NT2/D1 (cell line): ENCODE measurements at places on chromosomes 4 and X.

- no peak for DNase-seq
Observed at GRCh38 chr4:76923619-76924357, 25.8 kb upstream of the SEPTIN11 start.

DNA sequence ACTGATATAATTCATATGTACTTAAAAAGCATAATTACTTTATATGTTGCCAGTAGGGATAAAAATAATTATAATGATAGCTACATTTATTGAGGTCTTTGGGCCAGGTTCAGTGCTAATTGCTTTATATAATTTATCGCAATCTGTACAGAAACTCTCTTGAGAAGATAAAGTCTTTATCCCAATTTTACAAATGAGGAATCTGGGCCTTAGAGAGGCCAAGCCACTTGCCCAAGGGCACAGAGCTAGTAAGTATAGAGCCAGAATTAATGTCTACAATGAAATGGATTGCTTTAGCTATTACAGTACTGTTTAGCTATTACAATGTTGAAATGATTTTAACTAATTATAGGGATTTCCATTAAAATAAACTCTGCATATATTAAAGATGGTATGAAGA, 30.6 kb upstream of the TBC1D1 start:
- DNase-seq, result no peak

- no peak for DNase-seq
Observed at GRCh38 chr4:69058410-69059059, 37.7 kb upstream of the UGT2B7 start.

DNA sequence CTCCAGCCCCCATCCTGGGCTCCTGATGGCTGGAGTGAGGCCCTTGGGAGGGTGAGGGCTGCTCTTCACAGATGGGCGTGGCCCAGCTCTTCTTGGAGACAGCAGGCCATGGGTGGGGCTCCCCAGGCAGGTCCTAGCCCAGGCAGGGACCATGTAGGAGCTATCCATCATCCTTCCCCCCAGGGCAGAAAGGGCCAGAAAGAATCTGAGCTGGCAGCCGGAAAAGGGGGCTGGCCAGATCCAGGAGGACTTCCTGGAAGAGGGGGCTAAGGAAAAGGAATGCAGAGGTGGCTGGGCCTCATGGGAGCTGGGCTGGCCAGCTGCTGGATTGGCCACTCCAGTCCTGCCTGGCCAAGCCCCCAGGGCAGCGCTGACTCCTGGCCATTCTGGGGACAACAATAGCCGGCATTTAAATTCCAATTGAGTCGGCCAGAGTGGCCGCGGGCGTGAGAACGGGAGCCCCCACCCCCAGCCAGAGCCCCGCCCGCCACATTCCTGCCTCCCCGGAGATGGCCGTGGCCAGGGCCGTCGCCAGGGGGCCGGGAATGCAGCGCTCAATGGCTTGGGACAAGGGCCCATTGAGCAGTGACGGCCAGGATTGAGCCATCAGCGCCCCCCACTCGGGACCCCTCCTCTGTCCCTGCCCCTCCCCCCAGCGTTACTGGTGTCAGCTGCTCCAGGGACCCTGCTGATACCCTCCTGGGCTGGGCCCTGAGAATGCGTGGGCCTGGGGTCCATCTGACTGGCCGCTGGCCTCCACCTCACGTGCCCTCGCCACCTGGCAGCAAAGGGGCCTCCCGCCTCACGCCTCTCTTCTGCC, 15.1 kb upstream of the FGFR3 start:
- DNase-seq, result peak; percentile 96

DNA sequence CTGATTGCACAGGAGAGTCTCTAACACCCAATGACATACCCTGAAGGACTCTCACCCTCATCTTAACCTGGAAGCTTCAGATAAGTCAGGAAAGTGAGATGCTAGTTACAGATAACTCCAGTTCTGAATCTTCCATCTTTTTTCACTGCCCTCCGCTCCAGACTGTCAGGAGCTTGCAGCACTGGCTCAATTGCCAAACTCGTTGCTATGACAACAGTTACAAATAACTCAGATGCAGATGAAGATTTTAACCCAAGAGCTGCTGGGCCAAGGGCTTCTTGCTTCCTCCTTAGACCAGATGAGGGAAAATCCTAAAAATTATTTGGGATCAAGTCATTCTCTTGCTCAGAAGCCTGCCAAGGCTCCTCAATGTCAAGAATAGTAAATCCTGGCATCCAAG, 109.1 kb upstream of the HUWE1 start:
- peak; percentile 20 for DNase-seq

- DNase-seq, result no peak
Observed at GRCh38 chr4:54440394-54441136, 211.5 kb downstream of the PDGFRA start.

DNA sequence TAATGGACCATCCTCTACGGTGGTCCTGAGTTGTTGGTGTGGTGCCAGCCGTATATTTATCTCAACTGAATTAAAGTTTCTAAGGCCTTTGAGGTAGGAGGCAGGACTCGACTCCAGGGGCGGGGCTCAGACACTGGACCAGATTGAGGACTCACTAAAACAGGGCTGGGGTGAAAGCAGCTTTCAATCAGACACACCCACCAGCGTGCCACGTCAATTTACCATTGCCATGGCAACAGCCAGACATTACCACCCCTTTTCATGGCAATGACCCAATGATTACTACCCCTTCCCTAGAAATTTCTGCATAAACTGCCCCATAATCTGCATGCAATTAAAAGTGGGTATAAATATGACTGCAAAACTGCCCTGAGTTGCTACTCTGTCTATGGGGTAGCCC, 6.7 kb upstream of the TLR1 start:
- no peak for DNase-seq

DNA sequence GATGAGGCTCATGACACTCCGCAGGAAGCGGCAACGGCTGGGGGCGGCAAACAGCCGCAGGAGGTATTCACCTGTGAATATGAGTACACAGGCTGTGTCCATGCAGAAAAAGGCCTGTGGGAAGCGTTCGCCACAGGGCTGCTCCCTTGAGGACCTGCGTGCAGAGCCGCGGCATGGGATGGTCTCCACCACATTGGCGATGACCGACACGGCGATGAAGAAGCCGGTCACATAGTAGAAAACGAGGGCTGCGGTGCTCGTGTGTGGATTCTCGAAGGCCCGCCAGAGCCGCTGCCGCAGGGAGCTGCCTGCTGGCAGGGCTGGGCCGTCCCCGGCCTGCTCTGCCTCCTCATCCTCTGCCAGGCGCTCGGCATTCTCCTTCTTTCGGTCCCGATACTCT, 2.2 kb downstream of the KCND1 start:
- DNase-seq, result no peak

- DNase-seq, result no peak
Observed at GRCh38 chrX:42119076-42119475, 195.7 kb upstream of the CASK start.

GRCh38 chrX:132119821-132120515, 7.9 kb downstream of the FRMD7 start:
- DNase-seq, result no peak

DNA sequence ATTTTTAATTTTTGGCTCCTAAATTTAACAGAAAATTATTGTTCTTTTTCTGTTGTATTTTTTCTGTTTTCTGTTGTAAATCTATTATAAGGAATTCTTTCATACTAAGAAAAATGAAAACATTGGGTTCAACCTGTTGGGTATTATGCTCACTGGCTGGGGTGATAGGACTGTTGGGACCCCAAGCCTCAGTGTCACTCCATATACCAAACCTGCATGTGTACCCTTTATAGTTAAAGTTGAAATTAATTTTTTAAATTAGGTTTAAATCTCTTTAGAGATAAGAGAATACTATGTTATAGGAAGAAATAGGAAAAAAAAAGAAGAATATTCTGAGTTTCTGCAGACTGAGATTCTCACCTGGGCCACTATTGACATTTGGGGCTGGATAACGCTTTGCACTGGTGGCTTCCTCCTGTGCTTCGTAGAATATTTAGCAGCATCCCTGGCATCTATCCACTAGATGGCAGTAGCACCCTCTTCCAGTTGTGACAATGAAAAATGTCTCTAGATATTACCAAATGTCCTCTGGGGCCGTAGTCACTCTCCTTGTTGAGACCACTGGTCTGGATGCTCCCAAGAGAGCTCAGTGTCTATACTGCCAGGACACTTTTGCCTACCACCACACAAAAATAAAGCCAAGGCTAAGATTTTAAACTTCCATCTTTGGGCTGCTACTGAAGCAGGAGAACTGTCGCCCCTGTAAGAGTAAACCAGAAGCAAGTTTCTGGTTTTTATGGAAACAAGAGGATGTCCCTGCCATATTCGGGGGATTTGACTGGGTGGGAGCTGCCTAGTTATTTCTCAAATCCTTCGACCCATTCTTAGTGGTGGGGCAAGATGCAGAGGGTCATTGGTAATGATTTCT, 22.4 kb upstream of the CLTRN start:
- DNase-seq, result no peak

DNA sequence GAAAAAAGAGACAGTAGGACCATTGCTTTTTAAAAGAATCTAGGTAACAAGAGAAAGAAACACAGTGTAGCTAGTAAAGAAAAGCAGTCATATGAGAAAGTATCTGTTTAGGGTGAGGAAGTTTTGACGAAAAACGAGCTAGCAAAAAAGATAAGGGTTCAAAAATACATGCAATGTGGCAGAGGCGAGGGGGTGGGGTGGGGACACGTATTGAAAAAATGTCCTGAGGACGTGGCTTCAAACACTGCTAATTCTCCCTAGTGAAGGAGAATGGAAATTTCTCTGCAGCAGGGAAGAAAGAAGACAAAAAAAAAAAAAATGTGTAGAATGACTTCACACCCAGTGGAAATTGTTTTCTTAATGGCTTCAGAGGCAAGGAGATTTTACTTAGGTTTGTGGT, 856.4 kb upstream of the INTU start:
- no peak for DNase-seq

DNA sequence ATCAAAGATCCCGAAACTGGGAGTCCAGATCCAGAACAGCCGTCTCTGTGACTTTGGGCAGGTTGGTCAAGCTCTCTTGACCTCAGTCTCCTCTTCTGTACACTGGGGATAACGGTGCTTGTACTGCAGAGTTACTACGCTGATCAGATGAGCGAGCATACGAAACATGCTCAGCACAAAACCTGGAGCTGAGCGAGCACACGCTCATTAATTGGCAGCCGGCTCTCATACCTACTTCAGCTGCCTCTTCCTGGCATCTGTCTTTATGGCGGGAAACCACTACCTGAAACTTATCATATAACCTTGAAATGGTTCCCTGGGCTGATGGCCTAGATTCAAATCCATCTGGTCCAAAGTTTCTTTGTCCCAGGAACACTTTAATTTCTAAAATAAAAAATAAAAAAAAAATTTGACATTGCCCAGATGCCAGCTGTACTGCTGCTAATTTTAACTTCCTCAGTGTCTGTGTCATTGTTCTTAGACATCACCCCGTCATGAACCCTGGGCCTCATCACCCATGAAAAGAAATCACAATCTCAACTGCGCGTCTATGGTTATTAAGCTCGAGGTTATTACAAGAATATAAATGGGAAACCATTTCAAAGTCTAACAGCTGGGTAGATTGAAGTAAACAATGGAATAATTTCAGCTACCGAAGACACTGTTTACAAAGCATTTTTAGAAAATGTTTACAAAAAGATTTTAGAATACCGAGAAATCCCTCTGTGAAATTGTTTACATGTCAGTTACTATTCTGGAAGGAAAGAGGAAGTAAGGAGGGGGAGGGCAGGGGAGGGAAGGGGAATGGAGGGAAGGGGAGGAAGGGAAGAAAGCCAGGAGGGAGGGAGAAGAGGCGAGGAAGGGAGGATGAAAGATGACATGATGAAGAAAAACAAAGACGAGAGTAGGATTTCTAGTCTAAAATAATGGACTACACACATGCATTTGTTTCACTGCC, 49.0 kb downstream of the CRMP1 start:
- no peak for DNase-seq

DNA sequence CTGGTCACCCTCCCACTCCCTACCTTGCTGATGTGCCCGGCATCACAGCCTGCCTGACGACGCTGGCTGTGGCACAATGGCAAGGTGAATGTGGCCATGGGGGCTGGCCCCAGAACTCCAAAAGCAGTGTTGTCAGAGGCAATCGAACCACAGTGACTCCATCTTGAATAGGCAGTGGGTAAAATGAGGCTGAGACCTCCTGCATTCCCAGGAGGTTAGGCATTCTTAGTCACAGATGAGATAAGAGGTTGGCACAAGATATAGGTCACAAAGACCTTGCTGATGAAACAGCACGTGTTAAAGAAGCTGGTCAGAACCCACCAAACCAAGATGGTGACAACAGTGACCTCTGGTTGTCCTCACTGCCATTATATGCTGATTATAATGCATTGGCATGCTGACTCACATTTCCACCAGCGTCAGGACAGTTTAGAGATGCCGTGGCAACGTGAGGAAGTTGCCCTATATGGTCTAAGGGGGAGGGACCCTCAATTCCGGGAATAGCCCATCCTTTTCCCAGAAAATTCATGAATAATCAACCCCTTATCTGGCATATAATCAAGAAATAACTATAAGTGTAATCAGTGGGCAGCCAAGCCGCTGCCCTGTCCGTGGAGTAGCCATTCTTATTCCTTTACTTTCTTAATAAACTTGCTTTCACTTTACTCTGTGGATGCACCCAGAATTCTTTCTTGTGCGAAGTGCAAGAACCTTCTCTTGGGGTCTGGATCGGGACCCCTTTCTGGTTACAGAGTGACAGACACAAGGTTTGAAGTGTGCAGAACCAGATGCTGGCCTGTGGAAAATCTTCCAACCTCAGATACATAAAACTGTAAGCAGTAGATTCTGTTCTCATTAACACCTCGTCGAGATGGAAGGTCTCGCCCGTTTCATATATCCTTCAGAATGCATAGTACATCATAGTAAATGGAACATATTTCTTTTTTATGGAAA, 26.8 kb upstream of the CLDN24 start:
- DNase-seq, result no peak

GRCh38 chr4:3229328-3229727, 19.6 kb upstream of the MSANTD1 start:
- DNase-seq, result no peak

GRCh38 chr4:110799211-110799610, 176.3 kb upstream of the PITX2 start:
- DNase-seq, result no peak

GRCh38 chr4:160709546-160709945, 1454.3 kb downstream of the FSTL5 start:
- no peak for DNase-seq

- no peak for DNase-seq
Observed at GRCh38 chrX:43805579-43805978, 76.7 kb downstream of the MAOB start.

DNA sequence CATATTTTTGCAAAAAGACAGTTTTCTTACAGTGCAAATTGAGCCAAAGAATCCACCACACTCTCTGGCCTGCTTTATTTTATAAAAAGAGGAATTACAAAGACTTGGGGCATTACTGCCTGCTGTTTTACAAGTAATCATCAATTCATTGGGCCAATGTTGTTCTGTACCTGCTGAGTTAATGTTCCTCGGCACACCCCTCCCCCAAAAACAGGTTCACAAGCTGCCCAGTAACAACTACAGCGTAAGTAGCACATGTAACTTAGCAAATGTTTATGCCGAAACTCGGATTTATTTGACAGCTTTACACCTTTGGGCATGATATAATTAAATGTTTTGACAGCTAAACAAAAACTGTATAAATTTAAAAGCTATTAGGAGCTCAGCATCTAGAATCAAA, 214.6 kb upstream of the MAB21L2 start:
- peak; percentile 28 for DNase-seq
